ENCODE measurements at places on chromosomes 5 and 9.
A peak's percentile ranks its signal among the peaks of the same experiment; 100 is the strongest.

GRCh38 chr9:111582888-111583287, 16.6 kb downstream of the PTGR1 start:
- no peak for DNase-seq

DNA sequence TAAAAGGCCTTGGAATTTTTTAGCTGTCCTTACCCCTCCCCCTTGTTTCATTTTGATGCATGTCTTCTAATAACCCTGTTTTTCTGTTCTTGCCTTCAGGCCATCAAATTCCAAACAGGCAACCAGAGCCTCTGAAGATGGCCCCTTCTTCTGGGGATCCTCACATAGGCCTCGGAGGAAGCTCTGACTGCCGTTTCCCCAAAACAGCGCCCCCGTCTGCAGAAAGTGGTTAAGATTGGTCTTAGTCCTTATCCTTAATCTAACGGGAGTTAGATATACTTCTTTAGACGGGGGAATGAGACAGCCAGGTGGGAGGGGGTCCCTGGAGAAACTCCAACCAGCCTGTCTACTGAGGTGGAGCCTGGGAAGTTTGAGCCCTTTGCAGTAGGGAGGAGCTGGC, 226.3 kb upstream of the ZNF608 start:
- DNase-seq = no peak

- no peak for DNase-seq
Measured at GRCh38 chr9:110502842-110503241, 76.7 kb downstream of the SVEP1 start.

- DNase-seq = peak; percentile 65
Measured at GRCh38 chr9:93308676-93309075, 124.7 kb downstream of the WNK2 start.

- no peak for DNase-seq
Measured at GRCh38 chr5:16791036-16791705, 144.9 kb downstream of the MYO10 start.

- DNase-seq = no peak
Measured at GRCh38 chr5:179380211-179381035, 35.2 kb upstream of the ADAMTS2 start.

DNA sequence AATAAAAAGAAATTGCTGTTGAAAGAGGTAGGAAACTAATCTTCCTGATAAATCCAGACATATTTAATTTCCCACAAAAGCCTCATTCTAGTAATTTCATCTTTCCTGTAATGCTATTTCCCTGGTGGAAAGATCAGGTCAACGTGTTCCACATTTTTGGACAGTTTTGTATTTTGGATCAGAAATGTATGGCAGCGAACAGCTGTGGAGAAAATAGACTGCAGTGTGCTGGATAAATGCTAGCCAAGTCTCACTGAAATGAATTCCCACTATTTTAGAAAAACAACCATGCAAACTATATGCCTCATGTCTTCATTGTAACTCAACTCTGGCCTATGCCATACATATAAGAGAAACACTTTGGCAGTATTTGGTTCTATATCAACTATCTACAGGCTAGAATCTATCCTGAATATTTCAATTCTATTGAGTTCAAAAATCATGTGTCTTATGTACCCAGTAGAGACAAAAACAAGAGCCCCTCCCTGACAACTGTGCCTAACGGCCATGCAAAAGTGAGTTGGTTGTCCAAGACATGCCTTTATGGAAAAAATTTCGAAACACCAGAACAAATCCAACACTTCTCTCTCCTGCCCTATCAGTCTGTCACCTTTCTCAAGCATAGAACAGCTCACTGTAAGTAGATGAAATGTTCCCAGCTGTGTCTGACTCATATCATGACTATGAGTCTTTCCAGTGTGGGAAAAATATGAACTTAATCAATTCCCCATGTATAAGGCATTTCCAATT, 191.3 kb upstream of the NREP start:
- no peak for DNase-seq

DNA sequence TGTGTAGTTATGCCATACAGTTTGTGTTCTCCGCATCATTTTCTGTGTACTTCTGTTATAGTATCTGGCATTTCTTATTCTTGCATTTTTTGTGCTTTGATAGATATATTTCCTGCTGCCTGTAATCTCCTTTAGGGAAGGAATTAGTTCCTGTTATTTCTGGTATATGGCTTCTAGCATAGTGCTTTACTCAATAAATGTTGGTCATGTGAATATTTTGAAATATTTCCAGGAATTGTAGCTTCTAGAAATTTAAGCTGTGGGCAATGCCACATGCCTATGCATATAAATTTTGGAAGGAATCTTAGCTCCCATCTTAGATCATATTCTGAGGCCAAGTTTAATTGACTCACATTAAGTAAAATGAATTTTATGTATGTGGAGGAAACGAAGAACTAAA, 11.5 kb upstream of the PRRC1 start:
- DNase-seq = no peak

- no peak for DNase-seq
Measured at GRCh38 chr5:145324767-145325479, 510.2 kb downstream of the PRELID2 start.

DNA sequence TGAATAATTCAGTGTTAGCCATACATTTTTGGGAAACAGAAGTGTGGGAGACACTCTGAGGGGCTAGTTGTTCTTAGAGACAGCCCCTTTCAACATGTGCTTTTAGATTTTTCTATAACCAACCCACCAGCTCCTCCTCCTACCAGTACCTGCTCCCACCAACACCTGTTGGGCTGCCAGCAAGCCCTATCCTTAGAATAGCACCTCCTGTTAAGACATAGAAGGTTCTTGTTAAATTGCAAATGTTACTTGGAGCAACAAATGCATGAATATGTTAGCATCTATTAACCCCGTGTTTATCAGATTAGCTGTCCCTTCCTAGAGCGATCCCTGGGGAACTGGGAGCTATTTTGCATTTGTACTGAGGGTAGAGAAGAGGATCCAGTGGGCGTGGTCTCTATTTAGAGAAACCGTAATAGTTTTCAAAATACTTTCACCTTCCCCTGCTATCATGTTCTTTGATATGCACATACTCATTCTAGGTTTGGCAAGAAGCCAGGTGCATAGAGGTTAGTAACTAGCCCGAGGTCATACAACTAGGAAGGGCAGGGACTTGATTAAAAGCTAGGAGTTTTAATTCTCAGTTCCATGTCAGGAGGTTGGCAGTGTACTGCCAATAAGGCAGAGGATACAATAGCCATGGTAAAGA, 334.4 kb downstream of the KCTD16 start:
- no peak for DNase-seq

DNA sequence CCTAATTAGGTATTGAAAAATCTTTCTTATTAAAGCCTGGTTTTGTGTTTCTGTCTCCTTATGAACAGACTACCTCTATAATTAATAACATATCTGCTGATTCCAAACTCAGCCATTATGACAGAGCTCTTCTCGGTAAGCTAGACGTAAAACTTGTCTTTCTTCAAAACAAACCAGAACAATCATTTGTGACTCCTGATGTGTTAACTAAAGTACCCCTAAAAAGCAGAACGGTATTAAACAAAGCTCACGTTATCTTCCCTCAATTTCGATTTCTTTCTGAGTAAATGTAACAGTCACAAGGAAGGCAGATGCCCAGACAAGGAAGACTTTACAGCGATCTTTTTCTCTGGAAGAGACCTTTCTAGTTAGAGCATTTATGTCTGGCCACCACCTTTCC, 1.8 kb downstream of the SEMA5A start:
- DNase-seq = no peak

- DNase-seq = no peak
Measured at GRCh38 chr9:6224393-6225154, 9.0 kb downstream of the IL33 start.

- no peak for DNase-seq
Measured at GRCh38 chr5:96706433-96707111, 44.4 kb downstream of the CAST start.

DNA sequence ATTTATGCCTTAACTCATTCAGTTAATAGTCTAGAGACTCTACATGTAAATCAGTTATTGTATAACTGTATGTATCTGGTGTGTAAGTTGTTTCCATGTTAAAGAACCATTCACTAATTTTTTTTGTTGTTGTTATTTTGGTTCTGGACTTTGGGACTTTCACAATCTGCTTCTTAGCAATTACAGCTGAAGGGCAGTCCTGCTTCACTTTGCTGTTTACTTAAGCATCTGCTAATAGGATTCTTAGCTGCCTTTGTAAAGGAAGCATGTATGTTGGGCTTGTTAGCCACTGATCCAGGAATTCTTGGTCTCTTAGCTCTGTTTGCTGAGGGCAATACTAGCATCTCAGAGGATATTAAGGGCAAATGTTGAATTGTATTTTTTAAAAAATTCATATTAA, 97.0 kb downstream of the FOCAD start:
- no peak for DNase-seq

Data from spleen (tissue), 13 donors.